Stimulated activated CD8-positive, alpha-beta memory T cell treated with anti-CD3 and anti-CD28 coated beads, Interleukin-15, amount 100 ng/mL, for 1 hour (primary cell): ENCODE measurements at places on chromosomes 1 and 21.

GRCh38 chr1:51344602-51345299, 14.4 kb upstream of the TTC39A start:
- no peak for DNase-seq

DNA sequence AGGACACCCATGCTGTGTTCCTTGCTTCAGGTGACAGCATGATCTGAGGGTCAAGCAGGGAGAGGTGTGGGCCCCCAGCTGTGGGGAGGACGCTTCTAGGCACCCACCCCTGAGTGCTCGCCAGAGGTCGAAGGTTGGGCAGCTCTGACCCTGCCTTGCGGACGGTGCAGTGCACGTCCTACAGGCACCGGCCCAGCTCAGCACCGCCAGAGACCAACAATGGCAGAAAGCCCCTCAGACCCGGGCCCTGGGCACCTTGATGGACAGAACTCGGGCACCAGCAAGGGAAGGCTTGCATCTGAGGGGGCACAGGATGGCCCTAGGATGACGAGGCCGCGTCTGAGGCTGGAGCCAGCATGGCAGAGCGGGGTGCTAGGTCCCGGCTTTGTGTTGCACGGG, 24.7 kb downstream of the NADK start:
- DNase-seq, result no peak

- no peak for DNase-seq
Observed at GRCh38 chr1:192010406-192010805, 147.9 kb upstream of the RGS18 start.

DNA sequence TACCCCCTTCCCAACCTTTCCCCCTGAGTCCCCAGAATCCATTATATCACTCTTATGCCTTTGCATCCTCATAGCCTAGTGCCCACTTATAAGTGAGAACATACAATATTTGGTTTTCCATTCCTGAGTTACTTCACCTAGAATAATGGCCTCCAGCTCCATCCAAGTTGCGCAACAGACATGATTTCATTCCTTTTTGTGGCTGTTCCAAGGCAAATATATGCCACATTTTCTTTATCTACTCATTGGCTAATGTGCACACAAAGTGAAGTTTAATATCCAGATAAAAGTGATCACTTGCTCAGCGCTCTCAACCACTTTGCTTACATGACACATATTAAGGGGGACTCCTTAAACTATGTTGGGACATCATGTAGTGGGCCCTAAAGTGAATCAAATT, 72.4 kb upstream of the TIAM1 start:
- no peak for DNase-seq

DNA sequence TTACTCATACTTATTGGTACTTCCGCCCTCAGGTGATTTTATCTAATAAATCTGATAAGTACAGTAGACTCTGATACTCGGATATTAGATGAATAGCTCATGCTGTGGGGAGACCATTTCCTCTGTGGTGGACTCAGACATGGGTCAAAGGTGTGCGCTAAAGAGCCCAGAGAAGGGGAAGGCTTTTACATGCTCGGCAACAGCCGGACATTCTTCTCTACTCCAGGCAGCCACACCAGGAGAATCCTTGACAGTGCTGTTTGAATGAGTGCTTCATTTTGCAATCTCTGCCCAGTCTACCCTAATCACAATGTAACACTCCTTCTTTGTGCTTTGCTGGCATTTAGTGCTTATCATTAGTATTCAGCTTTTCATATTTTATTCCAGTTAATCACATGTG, 322.2 kb upstream of the USP25 start:
- DNase-seq, result no peak

- DNase-seq, result no peak
Observed at GRCh38 chr1:70874063-70874462, 173.6 kb downstream of the PTGER3 start.

DNA sequence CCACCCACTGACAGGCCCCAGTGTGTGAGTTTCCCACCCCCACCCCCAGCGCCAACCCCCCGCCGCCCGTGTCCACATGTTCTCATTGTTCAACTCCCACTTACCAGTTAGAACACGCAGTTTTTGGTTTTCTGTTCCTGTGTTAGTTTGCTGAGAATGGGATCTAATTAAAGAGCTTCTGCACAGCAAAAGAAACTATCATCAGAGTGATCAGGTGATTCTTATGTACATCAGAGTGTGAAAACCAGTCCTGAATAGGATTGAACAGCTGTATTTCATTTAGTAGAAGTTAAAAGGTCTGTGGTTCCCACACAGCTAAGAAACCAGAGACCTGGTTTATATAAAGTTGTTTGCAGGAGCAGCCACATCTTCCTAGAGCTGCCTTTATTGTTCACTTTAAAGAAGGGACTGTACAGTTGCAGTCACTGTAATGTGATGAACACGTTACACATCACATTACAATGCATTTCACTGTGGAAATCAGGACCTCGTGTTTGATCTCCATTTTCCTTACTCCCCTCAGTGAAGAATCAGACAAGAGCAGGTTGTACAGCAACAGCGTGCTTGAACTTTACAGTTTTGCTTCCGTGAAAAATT, 1.2 kb downstream of the GBP6 start:
- no peak for DNase-seq

DNA sequence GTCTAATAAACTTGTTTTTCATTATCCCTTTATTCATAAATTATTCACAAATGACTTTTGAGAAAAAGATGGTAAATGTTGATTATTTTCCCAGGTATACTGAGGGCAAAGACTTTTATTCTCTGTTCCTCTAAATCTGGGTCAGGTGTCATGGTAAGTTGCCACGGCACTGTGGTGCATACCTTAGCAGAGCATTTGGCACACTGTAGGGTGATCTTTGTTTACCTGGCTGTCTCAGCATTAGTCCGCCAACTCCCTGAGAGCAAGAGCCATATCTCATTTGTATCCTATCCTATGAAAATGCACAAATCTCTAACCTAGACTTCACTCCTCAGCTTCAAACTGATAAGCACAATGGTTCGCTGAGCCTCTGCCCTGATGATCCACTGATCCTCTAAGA, 24.9 kb downstream of the GDAP2 start:
- no peak for DNase-seq

GRCh38 chr1:2784854-2785630, 16.5 kb downstream of the TTC34 start:
- no peak for DNase-seq

DNA sequence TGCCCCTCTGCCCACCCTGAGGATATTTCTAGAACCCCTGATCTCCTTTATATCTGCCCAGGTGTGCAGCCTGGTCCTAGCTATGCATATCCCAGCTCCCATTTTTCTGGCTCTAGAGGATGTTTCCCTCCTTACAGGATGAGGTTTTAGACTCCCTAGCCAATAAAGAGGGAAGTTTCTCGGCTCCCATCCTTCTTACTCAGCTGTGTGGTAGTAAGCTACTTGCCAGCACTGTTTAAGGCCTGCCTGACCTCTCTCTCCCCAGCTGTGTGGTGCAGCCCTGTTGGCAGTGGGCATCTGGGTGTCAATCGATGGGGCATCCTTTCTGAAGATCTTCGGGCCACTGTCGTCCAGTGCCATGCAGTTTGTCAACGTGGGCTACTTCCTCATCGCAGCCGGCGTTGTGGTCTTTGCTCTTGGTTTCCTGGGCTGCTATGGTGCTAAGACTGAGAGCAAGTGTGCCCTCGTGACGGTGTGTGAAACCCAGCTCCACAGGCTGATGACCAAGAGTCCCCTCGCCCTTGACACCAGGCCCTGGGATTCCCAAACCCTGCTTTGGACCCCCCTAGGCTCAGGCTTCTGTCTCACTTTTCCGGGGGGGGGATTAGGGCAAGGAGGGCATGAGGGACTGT, 7.8 kb upstream of the P3R3URF start:
- DNase-seq, result no peak

- DNase-seq, result no peak
Observed at GRCh38 chr1:181139631-181140061, 51.1 kb downstream of the IER5 start.

DNA sequence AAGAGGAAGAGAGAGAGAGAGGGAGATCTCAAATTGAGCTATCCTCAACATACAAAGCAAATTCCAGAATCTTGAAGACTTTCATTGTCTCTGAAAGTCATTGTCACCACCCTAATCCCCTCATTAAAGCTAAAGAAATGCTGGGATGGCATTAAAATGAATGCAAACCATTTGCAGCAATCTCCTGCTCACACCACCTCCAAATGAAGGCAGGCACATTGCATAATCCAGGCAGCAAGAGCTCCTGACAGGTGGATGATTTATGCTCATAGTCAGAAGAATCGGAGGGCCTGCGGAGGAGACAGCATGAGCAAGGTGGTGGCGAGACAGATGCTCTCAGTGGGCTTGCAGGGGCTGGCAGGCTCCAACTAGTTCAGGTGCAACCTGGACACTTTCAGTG, 90.2 kb downstream of the ESRRG start:
- no peak for DNase-seq

DNA sequence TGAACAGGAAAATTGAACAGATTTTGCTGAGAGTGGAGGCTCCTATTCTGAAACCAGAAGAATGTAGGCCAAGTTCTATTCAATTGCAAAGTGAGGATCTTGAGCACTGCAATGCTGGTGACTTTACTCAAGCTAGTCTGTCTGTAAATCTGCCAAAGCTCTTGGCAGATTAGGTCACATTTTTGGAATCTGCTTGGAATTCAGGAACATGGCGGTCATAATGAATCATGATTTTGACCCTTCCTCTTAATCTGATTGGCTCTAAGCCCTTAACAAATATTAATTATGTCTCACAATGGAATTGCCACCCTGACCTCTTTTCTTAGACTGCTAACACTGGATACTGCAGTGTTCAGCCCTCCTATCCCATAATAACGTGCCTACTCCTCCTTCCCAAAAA, 7.2 kb upstream of the GNG12 start:
- no peak for DNase-seq

GRCh38 chr1:177354247-177354646, 183.5 kb downstream of the BRINP2 start:
- no peak for DNase-seq

DNA sequence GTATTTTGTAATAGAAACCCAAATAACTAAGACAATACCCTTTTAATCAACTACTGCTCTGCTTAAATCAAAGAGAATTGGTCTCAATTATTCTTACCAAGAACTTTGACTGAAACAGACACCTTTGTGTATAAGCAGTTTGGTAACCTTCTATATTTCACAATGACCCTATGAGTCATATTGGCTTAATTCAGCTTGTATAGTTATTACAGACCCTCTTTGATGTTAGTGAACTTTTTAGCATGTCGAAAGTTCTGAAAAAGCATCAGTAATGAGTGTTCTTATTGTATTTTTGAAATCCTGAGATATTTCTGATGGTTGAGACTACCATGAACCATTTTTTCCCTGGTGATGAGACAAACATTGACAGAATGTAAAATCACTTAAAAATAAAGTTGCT, 43.3 kb upstream of the RABGAP1L start:
- DNase-seq, result no peak

- no peak for DNase-seq
Observed at GRCh38 chr1:237166593-237167101, 124.7 kb downstream of the RYR2 start.

DNA sequence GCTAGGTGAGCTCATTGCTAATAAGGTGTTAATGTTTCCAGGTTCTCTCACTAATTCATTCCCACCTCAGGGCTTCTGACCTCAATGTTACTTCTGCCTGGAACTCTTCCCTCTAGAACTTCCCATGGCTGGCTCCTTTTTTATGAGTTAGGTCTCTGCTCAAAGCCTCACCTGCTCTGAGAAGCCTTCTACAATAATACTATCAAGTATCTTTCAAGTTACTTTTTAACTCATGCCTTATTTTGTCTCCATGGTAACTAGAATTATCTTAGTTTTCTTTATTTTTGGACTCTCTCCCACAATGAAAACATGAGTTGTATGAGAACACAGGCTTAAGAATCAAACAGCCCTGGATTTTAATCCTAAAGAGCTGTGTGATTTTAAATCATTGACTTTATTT, 3.5 kb upstream of the C1orf52 start:
- DNase-seq, result no peak

- no peak for DNase-seq
Observed at GRCh38 chr1:232554409-232554808, 75.5 kb downstream of the SIPA1L2 start.

DNA sequence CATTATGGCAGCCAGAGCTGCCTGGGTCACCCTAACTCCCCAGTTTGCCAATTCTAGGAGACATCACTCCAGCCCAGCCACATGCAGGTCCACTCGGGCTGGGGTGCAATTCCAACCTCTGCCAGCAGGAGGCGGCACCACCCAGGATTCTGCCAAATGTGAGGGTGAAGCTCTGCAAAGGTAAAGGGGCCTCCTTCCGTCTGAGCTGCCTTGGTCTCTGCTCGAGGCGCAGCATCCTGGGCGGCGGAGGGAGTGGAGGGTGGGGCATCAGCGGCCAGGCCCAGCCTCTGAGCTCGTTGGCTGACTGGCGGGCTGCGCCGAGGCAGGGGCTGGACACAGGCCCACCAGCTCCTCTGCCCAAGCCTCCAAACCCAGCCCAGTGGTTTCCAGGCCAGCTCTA, 63.8 kb downstream of the ARHGEF16 start:
- no peak for DNase-seq

DNA sequence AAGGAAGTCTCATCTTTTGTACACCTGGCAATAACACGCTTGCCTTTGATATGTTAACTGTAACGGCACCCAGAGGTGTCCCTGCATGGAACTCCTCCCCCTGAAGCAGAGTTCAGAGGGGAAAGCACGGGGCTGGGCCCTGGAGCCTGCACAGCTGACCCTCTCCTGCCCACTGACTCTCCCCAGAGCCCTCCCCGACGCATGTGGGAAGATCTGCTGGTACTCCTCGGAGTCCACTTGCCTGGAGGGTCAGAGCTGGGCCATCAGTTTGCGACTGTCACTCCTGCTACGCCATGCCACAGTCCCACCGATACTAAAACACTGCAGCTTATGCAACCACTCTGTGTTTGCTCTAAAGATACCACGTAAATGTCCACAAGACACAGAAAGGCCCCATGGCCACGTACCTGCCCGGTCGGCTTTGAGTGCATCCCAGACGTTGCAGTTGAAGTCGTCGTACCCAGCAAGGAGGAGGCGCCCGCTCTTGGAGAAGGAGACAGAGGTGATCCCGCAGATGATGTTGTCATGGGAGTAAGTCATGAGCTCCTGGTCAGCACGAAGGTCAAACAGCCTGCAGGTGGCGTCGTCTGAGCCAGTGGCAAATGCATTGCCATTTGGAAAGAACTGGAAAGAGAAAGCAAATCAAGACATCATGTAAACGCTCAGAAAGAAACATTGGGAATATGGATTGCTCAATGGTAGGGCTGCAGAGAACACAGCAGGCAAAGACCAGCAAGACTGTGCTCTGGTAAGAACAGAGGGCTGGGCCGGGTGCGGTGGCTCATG, 10.6 kb upstream of the NADK start:
- DNase-seq, result no peak

DNA sequence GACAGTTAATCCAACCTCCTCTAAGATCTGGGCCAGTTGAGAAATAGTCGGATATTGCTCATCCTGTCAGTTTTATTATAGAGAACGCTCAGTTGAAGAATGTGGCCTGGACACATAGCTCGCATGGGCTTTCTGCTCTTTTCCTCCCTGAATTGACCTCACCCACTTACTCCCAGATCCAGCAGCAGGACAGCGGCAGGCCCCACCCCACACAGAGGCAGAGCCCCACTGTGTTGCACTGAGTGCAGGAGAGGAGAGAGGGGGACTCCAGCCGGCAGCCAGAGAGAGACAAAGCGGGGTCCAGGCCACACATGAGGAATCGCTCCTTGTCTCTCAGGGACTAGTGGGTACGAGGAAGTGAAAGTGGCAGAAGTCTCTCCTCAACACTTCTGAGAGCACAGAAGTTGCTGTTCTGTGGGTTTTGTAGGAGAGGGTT, 78.6 kb downstream of the LAMC1 start:
- no peak for DNase-seq
